Activated CD8-positive, alpha-beta memory T cell treated with anti-CD3 and anti-CD28 coated beads, Interleukin-2, amount 10 ng/mL, durations not matched to agents 7 days and 5 days (primary cell): ENCODE measurements at places on chromosomes 3 and 15. TPM values are rescaled to one million over a fixed set of nuclear protein-coding genes. Genes with fewer than 3 reads are reported as not detected.

Gene COMMD4
- total RNA-seq = 80.7 TPM

Gene ACSBG1
- total RNA-seq = 0.28 TPM

Gene ARID3B
- 63.6 TPM for total RNA-seq

Gene ALG1L2
- 0.66 TPM for total RNA-seq

Gene KNG1
- total RNA-seq = not detected

Gene ADGRG7
- total RNA-seq = not detected

Gene NOX5
- not detected for total RNA-seq

Gene C3orf38
- total RNA-seq = 31.3 TPM

Gene RBP2
- not detected for total RNA-seq

Gene COPG1
- 130 TPM for total RNA-seq
